ENCODE measurements at places on chromosomes 11 and 22.

DNA sequence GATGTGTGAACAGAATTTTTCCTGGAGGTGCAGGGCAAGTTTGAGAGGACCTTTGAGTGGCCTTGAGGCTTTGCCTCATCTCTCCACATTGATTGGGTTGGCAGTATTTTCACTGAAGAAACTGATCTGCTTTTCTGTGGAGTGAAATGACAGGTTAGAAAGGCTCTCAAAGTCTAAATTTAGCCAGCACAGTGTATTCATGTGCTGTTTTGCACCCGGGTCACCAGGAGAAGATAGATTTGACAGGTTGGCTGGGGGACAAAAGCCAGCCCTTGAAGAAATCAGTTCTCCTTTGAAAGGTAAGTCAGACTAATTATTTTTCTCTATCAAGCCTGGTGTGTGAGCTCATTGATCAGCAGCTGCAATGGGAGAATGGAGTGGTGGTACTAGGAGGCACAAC, 152.9 kb downstream of the DBX1 start:
- no peak for DNase-seq

DNA sequence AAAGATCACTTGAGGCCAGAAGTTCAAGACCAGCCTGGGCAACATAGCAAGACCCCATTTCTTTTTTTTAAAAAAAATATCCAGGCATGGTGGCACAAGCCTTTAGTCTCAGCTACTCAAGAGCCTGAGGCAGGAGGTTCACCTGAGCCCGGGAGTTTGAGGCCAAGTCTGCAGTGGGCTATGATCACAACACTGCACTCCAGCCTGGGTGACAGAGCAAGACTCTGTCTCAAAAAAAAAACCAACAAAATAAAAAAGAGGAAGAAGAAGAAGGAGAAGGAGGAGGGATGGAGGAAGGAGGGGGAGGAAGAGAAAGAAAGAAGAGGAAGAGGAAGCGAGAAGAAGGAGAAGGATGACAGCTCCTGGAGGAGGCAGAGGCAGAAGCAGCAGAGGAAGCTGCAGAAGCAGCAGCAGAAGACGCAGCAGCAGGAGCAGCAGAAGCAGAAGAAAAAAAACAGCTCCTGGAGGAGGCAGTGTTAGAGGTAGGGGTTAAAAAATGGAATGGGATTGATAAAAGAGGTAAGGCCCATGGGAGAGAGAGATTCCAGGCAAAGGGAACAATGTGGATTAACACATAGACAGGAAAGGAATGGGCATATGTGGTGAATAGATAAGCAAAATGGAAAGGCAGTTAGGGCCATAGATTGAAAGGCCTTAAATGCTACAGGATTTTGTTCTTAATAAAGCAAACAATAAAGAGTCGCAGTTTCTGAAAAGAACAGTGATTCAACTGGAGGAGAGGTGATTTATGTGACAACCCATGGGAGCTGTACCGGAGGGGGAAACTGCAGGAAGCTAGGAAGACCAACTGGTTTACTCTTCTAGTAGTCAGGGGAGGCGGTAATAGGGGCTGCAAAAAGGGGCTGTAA, 10.9 kb downstream of the PRCP start:
- no peak for DNase-seq

- DNase-seq, result no peak
Observed at GRCh38 chr22:49460091-49460490, 367.6 kb downstream of the BRD1 start.

DNA sequence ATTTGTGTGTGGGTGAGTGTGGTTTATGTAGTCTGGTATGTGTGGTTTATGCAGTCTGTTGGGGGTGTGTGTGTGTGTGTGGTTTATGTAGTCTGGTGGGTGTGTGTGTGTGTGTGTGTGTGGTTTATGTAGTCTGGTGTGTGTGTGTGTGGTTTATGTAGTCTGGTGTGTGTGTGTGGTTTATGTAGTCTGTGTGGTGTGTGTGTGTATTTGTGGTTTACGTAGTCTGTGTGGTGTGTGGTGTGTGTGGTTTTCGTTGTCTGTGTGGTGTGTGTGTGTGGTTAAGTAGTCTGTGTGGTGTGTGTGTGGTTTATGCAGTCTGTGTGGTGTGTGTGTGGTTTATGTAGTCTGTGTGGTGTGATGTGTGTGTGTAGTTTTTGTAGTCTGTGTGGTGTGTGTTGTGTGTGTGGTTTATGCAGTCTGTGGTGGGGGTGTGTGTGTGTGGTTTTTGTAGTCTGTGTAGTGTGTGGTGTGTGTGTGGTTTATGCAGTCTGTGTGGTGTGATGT, 26.2 kb upstream of the PARVG start:
- DNase-seq, result no peak

DNA sequence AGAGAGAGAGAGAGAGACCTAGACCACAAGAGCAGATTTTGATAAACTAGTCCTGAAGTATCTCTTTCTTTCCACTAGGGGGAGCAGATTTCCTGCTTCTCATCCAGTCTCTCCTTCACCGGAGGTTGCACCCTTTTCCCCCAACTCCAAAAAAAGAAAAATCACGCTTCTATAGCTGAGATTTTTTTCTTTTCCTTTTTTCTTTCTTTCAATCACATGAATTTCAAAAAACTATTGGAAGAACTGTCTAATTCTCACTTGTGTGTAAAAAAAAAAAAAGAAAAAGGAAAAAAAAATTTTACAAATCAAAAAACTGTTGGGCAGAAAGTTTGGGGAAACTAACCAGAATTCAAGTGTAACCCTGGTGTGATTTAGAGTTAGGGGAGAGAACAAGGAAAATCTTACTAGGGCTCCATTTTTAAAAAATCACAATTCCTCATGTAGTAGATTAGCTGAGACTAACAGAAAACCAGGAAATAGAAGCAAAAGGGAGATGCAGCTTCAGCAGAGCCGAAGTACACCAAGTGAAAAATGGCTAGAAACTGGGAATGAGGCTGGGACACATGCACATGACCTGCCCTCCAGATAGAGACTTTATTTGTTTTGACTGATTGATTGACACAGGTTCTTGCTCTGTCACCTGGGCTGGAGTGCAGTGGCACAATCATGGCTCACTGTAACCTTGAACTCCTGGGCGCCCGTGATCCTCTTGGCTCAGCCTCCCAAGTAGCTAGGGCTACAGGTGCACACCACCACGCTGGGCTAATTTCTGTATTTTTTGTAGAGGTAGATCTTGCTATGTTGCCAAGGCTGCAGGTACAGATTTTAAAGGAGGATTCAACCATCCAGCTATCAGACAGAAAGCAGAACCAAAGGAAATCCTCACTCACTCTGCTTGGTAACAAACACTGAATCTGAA, 27.1 kb downstream of the SDHD start:
- DNase-seq, result no peak

GRCh38 chr22:30893434-30894370, 74.9 kb downstream of the MORC2 start:
- DNase-seq, result no peak

GRCh38 chr11:12163181-12163941, 53.0 kb downstream of the MICAL2 start:
- peak; percentile 43 for DNase-seq

GRCh38 chr11:48022445-48022844, 42.1 kb downstream of the PTPRJ start:
- no peak for DNase-seq

DNA sequence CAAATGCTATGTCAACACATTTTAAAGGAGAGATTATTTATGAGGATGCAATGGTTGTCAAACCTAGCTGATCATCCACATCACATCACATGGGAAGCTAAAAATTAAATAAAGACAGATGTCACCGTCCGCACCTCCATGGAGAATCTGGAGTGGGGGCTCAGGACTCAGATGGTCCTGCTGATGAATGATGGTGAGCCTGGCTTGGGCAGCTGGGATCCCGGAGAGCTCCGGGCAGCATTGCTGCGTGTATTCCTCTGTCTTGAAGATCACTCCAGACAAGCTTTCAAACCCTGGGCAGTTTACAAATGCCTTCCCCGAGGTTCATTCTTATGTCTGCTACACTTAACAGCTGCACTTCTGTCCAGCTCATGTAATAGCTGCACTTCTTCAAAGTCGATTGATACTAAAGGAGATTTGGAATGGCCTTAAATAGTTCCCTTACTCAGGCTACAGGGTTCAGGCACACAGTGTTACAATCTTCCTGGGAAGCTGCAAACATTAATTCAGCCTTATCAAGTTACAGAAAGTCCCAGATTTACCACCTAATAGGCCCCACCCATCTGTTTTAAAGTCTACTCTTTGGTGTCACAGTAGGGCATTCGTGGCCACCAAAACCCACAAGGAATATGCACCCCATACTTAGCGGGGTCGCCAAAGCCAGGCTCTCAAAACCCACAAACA, 34.7 kb upstream of the CSNK2A3 start:
- DNase-seq, result no peak

DNA sequence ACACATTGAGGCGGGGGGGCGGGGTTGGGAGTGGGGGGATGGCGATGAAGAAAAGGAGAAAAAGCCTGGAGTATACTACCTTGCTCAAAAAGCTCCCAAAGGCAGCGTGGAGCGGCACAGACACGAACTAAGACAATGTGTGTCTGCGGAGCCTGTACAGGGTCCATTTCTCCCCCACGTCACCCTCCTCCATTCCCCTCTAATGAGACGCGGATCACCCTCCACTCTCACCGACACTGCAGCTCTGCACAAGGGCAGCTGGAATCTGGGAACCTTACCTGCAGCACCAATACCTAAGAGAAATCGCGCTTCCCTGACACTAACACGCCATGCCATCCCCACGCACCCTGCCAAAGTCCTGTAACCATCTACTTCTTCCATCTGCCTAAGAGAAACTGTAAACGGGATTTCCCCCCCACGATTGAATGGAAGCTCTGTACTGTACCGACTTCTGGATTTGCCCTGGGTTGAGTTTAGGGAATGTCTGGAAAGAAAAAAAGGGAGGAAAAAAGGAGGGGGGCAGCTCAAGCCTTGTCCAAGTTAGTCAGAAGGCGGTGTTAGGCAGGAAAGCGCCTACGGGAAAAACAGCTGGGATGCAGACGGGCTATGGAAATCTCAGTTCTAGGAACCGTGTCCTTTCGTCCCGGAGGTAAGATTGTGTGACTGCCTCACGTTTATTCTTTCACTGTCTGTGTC, 125.7 kb upstream of the C11orf58 start:
- peak; percentile 66 for DNase-seq
